Fibroblast of skin of right quadriceps (primary cell): ENCODE measurements at places on chromosomes 2 and 18.

DNA sequence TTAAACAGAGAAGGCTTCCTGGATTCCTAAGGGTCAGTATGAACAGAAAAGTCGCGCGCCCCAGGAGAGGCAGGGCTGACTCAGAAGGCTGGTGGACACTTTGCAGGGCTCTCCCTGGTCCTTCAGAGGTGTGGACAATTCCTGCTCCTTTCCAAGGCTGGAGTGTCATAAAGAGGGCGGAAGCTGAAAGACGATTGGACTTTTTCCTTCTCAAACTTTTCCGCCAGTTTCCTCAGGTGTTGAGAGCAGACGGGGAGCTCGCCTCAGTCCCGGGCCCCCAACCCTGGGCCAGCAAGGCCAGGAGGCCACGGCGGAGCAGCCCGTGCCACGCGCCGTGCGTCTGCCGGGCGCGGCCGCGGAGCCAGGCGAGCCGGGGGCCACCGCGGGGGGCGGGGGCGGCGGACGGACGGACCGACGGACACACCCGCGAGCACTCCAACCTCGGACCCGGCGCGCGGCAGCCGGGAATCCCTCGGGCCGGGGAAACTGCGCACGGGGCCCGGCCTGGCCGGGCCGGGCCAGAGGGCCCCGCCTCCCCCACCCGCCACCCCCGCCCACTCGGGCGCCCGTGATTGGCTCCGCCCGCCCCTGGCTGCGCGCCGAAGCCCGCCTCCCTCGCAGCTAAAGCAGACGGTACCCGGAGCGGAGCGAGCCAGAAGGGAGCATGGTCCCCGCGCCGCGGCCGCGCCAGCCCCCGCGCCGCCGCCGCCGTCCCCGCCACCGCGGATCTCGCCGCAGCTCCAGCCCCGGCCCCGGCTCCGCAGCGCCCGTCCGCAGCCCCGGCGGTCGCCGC, at the start of gene KLHL29:
TSS of gene KLHL29 (plus strand) at position 629 of the 793 bp plus-strand sequence. CDS start 177,018 bp downstream, outside the sequence.
- DNase-seq: peak; percentile 71

DNA sequence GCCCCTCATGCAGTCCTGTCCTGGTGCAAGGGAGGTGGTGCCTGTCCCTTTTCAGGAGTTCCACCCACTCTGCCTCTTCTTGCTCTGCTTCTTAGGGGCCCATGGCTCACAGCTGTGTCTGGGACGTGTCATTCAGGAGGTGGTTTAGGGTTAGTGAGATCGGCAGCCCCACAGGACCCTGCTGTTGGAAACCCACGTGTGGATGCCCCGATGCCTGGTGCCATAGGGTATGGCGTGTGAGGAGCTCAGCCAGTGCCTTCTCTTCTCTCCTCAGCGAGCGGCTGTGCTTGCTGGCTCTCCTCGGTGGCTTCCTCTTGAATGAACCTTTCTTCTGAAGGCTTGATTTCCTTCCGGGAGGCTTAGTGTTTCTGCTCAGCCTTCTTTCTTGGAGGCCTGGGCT, 55.2 kb downstream of the LDLRAD4 start:
- no peak for DNase-seq

- no peak for DNase-seq
Measured at GRCh38 chr2:60479226-60480088, 74.0 kb downstream of the BCL11A start.

DNA sequence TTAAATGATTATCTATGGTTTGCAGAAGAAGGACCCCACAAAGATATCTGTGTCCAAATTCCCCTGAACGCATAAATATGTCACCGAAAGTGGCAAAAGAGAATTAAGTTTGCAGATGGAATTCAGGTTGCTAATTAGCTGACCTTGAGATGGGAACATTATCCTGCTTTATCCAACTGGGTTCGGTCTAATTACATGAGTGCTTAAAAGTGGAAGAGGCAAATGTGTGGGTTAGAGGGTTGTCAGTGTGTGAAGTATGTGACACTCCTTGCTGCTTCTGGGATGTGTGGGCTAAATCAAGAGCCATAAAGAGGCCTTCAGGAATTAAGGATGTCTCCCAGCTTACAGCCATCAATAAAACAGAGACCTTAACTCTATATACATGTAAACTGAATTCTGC, 53.5 kb downstream of the CDH19 start:
- DNase-seq: no peak

DNA sequence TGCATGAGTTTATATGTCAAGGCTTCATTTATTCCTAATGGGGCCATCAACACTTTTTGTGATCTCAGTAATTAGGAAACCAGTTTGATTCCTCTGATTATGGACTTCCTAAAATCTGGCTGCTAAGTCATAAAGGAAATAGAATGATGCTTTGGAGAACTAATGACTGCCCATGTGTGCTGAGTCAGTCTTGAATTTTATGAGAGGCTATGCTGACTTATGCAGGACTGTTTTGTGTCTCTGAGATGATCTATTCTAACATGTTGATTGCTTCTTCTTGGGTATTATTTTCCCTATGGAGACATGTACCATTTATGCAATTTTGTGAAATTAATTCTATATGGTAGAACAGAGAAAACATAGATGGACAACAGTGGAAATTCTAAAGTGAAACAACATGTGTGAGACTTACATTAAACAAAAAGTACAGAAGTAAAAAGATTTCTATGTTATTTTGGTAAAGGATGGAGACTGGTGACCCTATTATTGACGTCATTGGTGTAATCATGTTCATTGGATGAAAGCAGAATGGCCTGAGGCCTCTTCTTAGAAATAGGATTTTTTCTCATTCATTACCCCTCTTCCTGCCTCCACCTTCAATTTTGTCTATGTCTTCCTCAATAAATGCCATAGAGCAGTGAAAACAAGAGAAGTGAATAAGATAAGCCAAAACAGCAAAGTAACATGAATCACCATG, 1658.2 kb upstream of the PIK3C3 start:
- DNase-seq: no peak

- peak; percentile 96 for DNase-seq
Measured at GRCh38 chr2:20062615-20063545, 11.5 kb upstream of the LAPTM4A start.

DNA sequence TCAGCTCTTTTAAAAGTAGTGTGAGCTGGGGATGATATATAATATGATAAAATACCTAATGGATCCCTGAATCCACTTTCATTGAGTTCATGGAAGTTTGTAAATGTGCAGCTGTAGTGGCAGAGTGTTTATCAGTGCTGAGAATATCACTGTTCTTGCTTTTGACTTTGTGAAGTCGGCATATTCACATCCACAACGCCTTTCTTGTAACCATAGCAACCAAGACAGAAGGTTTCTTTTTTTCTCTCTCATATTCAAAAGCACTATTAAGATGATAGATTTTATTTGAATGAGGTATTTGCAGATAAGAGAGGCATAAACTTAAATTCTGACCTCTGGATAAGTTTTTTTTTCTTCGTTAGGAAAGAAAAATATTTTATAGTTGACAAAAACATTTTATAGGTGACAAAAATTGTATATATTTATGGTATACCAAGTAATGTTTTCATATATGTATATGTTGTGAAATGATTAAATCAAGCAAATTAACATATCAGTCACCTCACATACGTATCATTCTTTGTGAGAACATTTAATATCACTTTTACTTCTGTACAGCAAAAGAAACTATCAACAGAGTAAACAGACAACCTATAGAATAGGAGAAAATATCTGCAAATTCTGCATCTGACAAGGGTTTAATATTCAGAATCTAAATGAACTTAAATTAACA, 130.0 kb downstream of the PLCL1 start:
- DNase-seq: no peak

DNA sequence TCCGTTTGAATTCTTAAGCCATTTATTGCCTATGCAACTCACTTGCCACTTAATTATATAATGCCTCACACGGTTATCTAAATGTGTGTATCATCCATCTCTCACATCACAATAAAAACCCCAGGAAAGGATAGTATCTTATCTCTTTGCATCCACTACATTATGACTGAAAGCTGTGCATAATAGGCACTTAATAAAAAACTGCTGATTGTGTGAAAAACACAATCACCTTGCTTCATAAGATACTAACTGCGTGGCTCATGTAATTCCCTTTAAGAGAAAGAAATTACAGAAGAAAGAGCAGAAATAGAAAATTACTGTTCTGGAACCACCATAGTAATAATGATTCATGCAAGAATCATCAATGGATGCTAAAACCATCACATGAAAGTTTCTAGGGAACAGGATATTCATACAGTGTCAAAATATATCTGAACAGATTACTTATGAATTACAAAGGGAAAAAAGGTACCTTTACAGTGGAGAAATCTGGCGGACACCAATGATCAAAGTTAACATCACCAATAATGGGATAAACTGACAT, 29.3 kb downstream of the CUL3 start:
- DNase-seq: no peak

DNA sequence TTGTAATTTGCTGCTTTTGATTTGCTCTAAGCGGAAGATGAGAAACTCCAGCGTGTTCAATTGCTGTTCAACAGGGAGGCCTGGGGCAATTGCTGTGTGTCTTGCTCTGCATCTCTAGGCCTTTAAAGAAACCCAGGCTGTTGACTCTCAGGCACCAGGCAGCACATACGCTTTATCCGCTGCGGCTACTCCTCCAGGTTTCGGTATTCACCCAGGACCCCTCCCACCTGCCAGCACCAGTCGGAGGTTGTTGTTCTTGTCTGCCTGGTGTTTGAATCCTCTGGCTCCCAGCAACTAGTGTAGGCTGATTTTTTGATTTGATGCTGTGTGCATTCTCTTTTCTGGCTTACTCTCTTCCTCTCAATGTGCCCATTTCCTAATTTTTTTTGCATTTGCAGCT, 383.1 kb downstream of the TSN start:
- no peak for DNase-seq

- DNase-seq: no peak
Measured at GRCh38 chr2:178846458-178846802, 39.2 kb upstream of the TTN start.

DNA sequence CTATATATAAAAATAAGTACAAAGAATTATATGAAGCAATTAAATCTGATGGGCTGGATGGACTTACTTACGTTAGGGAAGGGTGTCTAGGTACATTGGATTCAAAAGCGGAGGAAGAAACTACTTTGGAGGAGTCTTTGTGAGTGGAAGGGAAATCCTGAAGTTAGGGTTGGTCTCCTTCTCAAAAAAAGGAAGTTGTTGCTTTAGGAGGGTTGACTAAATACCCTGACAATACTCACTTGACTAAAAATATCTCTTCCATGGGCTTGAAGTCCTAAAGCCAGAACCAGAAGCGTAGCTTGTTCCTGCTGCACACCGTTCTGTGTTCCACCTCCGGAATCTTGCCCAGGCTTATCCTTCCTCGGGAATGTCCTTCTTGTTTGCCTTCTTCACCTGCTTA, 143.3 kb upstream of the ZEB2 start:
- DNase-seq: no peak

GRCh38 chr18:25713103-25713502, 361.1 kb upstream of the ZNF521 start:
- peak; percentile 21 for DNase-seq

DNA sequence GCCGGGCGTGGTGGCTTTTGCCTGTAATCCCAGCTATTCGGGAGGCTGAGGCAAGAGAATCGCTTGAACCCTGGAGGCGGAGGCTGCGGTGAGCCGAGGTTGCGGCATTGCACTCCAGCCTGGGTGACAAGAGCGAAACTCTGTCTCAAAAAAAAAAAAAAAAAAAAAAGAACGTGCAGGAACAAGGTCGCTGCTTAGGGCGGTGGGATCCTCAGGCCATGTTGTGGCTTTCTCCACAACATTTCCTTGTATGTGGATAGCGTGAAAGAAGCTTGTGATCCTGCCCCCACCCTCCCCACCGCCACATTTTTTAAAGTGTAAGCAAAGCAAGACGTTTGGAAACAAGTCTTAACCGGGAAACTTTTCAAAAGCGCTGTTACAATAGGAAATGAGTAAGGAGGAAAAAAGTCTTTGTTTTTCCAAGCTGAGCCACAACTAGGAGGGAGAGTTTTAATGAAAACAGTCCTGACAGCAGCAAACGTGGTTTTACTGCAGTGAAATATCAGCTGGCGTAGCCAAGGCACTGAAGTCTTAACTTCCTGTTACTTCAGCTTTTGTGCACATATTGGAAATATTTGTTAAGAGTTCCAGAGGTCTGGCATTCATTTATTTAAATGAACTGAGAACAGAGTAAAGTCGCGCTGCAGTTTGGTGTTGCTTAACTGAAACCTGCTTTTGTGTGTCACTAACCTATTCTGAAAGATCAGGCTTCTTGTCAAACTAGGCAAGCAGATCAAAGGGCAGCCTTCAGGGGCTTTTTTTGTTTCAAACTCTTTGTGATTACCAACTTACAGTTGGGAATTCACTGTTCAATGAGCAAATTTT, 3.8 kb downstream of the TGIF1 start:
- peak; percentile 99 for DNase-seq

GRCh38 chr2:120819720-120820210, 84.1 kb downstream of the GLI2 start:
- DNase-seq: no peak
